ENCODE measurements at places on chromosomes 11 and 22. TPM values are rescaled to one million over a fixed set of nuclear protein-coding genes. Genes with fewer than 3 reads are reported as not detected.

DNA sequence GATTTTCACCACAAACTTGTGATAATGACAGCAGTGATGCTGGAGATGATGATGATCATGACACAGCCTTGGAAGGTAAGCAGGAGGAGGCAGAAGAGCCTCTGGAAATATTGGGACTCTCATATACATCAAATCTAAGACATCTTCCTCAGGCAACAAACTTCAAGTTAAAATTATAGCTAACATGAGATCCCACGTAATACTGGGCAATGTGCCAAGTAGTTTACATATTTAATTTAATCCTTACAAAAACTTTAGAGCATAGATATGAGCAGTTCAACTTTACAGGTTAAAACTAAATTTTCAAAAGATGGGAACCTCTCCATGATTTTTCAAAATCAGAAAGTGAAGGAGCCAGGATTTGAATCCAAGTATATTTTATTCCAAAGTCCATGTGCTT lies 19.0 kb downstream of the OR52B2 start:
- H3K27ac ChIP-seq = no peak overlapping the region
- no peak overlapping the region for H3K4me3 ChIP-seq
- DNase-seq = no peak
- H3K36me3 ChIP-seq = no peaks in the 10 kb centered on the region
- H3K27me3 ChIP-seq = no peaks in the 10 kb centered on the region

- DNase-seq = no peak
- peaks cover 28% of the 10 kb centered on the region for H3K27me3 ChIP-seq
- H3K27ac ChIP-seq = no peak overlapping the region
- H3K4me3 ChIP-seq = no peak overlapping the region
- H3K36me3 ChIP-seq = no peaks in the 10 kb centered on the region
These were observed 108.2 kb downstream of the RASSF10 start for GRCh38 chr11:13117344-13117743.

DNA sequence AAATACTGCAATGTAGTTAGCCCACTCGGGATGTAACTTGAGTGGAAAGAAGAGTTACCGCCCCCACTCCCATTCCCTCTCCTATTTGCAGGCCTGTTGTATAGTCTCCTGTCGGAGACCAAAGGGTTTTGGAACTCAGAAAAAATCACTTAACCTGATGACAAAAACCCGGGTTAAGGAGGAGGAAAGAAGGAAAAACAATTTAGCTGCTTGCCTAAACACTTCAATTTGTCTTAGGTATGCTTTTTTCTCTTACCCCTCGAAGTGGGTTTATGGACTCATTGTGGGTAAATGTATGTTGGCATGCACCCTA lies 2.2 kb downstream of the YAP1 start:
- no peak overlapping the region for H3K27ac ChIP-seq
- H3K36me3 ChIP-seq = peaks cover 4% of the 10 kb centered on the region
- H3K4me3 ChIP-seq = no peak overlapping the region
- peaks cover 14% of the 10 kb centered on the region for H3K4me1 ChIP-seq

The SAA2 gene
- total RNA-seq = not detected

DNA sequence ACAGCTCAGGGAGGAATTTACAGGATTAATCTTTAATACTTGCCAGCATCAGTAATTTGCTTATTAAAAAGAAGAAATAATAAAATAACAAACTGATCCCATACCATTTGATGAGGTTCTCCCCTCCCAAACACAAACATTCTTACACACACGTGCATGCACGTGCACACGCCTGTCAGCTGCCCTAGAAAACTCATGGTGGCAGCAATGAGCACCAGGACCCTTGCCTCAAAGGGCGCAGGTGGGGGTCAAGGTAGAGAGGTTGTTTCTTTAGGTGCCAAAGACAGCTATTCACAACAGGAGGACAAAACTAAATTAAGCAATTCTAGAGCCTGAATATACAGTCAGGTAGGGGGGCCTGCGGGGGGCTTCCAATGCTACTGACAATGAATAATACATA lies 219.3 kb downstream of the BUD13 start:
- no peak for DNase-seq
- H3K4me3 ChIP-seq = no peak overlapping the region
- H3K36me3 ChIP-seq = no peaks in the 10 kb centered on the region
- peak overlapping the region; percentile 52 for H3K27ac ChIP-seq
- H3K4me1 ChIP-seq = no peaks in the 10 kb centered on the region

- H3K27ac ChIP-seq = no peak overlapping the region
- no peak overlapping the region for H3K4me3 ChIP-seq
- H3K4me1 ChIP-seq = peaks cover 6% of the 10 kb centered on the region
- DNase-seq = no peak
- peaks cover 21% of the 10 kb centered on the region for H3K27me3 ChIP-seq
These were observed 10.4 kb downstream of the IGLL1 start for GRCh38 chr22:23569716-23570115.

- H3K4me3 ChIP-seq = peak overlapping the region; percentile 87
- no peak for DNase-seq
- peaks cover 7% of the 10 kb centered on the region for H3K36me3 ChIP-seq
- H3K4me1 ChIP-seq = peaks cover 54% of the 10 kb centered on the region
- H3K27ac ChIP-seq = peak overlapping the region; percentile 13
- H3K27me3 ChIP-seq = peaks cover 4% of the 10 kb centered on the region
These were observed 2.1 kb downstream of the LRP5 start for GRCh38 chr11:68314203-68315170.

DNA sequence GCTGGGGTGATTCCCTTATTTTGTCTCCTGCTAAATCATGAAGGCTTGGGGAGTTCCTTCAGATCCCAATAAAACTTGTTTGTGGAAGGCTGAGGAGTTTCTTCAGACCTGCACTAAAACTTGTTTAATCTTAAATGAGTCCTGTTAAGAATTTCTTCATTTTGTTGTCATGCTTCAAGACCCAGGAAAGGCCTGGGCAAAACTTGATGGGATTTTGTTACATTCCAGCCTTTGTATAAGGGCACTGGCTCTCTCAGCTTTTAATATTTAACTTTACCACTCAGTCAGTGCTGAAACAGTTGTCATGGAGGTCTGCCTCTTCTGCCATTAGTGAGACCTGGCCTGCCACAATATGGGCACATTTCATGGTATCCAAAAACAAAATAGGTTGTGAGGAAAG lies 699.0 kb downstream of the ETS1 start:
- no peak for DNase-seq
- H3K27me3 ChIP-seq = no peaks in the 10 kb centered on the region
- H3K36me3 ChIP-seq = no peaks in the 10 kb centered on the region
- H3K4me1 ChIP-seq = no peaks in the 10 kb centered on the region

- H3K27me3 ChIP-seq = no peaks in the 10 kb centered on the region
- no peaks in the 10 kb centered on the region for H3K4me1 ChIP-seq
- no peaks in the 10 kb centered on the region for H3K36me3 ChIP-seq
- no peak overlapping the region for H3K4me3 ChIP-seq
- no peak overlapping the region for H3K27ac ChIP-seq
These were observed 291.5 kb upstream of the CCDC179 start for GRCh38 chr11:23151819-23152218.

GRCh38 chr11:43067681-43068080 lies 244.1 kb upstream of the API5 start:
- no peak overlapping the region for H3K27ac ChIP-seq
- no peaks in the 10 kb centered on the region for H3K36me3 ChIP-seq
- no peak overlapping the region for H3K4me3 ChIP-seq
- DNase-seq = no peak

- no peaks in the 10 kb centered on the region for H3K36me3 ChIP-seq
- peak; percentile 49 for DNase-seq
- no peak overlapping the region for H3K4me3 ChIP-seq
- peaks cover 5% of the 10 kb centered on the region for H3K4me1 ChIP-seq
These were observed 17.2 kb downstream of the CBX7 start for GRCh38 chr22:39135092-39135896.

The MRGPRX4 gene
- not detected for total RNA-seq

The DBX1 gene
- not detected for total RNA-seq

The POGLUT3 gene
- 17.4 TPM for total RNA-seq

GRCh38 chr11:111602865-111603610 lies 789 bp downstream of the SIK2 start:
- H3K27me3 ChIP-seq = peaks cover 2% of the 10 kb centered on the region
- DNase-seq = peak; percentile 27
- H3K4me1 ChIP-seq = peaks cover 29% of the 10 kb centered on the region
- peaks cover 2% of the 10 kb centered on the region for H3K36me3 ChIP-seq
- H3K4me3 ChIP-seq = peak overlapping the region; percentile 97
- peak overlapping the region; percentile 92 for H3K27ac ChIP-seq

DNA sequence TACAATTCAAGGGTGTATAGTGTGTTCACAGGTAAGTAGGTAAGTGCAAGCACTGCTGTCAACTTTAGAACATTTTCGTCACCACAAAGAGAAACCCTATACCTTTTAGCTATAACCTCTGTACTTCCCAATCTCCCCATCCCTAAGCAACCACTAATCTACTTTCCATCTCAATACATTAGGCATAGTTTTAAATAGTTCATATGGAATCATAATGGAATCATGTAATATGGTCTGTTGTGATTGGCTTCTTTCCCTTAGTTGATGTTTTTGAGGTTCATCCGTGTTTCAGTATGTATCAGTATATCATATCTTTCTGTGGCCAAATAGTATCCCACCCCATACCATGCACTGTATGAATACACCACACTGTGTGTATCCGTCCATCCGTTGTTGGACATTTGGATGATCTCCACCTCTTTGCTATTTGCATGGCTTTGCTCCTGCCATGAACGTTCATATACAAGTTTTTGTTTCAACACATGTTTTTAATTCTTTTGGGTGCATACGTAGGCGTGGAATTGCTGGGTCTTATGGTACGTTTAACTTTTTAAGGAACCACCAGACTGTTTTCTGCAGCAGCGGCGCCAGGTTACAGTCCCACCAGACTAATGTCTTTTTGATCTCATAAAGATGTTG lies 27.7 kb upstream of the OPCML start:
- no peak for DNase-seq
- H3K36me3 ChIP-seq = no peaks in the 10 kb centered on the region
- no peak overlapping the region for H3K4me3 ChIP-seq
- no peak overlapping the region for H3K27ac ChIP-seq
- no peaks in the 10 kb centered on the region for H3K4me1 ChIP-seq

The DCHS1 gene
- total RNA-seq = 0.35 TPM

GRCh38 chr11:123654566-123655081 lies at the start of gene SCN3B:
TSS of gene SCN3B (minus strand) at chr11:123654624. CDS start at chr11:123653801, 823 bp downstream.
- H3K4me3 ChIP-seq = peak within 1 kb of the TSS; percentile 67
- peaks cover 45% of the 10 kb centered on the region for H3K27me3 ChIP-seq
- H3K27ac ChIP-seq = no peak within 1 kb of the TSS
- peaks cover 7% of the 10 kb centered on the region for H3K36me3 ChIP-seq
- H3K4me1 ChIP-seq = peaks cover 21% of the 10 kb centered on the region
- DNase-seq = peak; percentile 24

- no peak overlapping the region for H3K4me3 ChIP-seq
- no peaks in the 10 kb centered on the region for H3K27me3 ChIP-seq
- no peak overlapping the region for H3K27ac ChIP-seq
These were observed 2.9 kb downstream of the RIN1 start for GRCh38 chr11:66333220-66333877.

The MEI1 gene
- 54.6 TPM for total RNA-seq

DNA sequence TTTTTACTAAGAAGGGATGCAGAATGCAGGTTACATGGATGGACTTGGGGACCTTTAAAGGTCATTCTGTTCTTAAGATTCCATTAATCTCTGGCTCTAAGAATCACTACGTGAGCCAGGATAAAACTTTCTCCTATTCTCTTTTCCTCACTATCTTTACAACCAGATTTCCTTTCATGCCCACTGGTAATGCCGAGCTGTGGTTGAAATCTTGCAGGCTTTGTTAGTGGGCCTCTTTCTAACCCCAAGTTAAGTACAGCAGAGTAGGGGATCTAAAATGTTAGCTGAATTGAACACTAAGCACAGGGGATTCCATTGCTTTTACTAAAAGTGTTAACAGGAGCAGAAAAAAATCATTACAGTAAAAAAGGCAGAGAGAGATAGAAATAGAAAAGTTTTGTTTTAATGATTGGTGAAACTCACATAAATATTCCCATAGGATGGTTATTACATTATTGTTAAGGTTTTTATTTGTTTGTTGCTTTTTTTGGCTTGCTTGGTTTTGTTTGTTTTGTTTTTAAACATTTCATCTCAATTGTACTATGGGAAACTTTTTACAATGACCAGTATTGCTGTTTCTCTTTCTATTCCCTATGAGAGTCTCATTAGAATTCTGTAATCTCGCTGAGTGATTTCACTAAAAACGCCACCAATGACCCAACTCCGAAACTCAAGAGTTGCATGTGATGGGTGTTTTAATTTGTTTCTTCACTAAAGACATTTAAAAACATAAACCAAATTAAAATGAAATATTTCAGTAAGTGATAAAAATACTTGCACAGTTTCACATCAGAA lies 54.1 kb upstream of the HTATIP2 start:
- no peaks in the 10 kb centered on the region for H3K4me1 ChIP-seq
- peaks cover 8% of the 10 kb centered on the region for H3K27me3 ChIP-seq
- no peak for DNase-seq
- H3K36me3 ChIP-seq = no peaks in the 10 kb centered on the region
- no peak overlapping the region for H3K4me3 ChIP-seq
- no peak overlapping the region for H3K27ac ChIP-seq

GRCh38 chr11:47863189-47863897 lies 15.2 kb upstream of the NUP160 start:
- peaks cover 6% of the 10 kb centered on the region for H3K36me3 ChIP-seq
- H3K27me3 ChIP-seq = no peaks in the 10 kb centered on the region
- H3K4me3 ChIP-seq = peak overlapping the region; percentile 37
- peak; percentile 28 for DNase-seq
- peaks cover 45% of the 10 kb centered on the region for H3K4me1 ChIP-seq
- H3K27ac ChIP-seq = peak overlapping the region; percentile 79

Data from activated CD4-positive, alpha-beta T cell treated with anti-CD3 and anti-CD28 coated beads, Interleukin-2, amount 10 ng/mL, durations not matched to agents 7 days and 5 days (primary cell).